DMS153 (cell line): ENCODE measurements at places on chromosomes 12 and 14.

- DNase-seq = no peak
These were observed 433.0 kb downstream of the LRIG3 start for GRCh38 chr12:58487255-58487654.

DNA sequence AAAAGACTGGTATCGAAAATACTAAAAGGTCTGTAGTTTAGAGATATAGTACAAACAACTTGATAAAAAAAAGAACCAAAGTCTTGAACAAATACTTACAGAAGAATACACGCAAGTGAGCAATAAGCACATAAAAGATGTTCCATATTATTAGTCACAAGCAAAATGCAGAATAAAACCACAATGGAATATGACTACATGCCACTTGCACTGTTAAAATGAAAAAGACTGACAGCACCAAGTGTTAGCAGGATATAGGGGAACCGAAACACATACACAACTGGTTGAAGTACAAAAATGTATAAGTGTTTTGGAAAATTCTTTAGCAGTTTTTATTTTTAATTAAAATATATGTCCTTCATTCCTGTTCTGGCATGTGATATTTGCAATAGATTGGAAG, 3.6 kb downstream of the CLEC2A start:
- DNase-seq = no peak

GRCh38 chr12:89073659-89074058, 278.6 kb downstream of the DUSP6 start:
- DNase-seq = no peak

DNA sequence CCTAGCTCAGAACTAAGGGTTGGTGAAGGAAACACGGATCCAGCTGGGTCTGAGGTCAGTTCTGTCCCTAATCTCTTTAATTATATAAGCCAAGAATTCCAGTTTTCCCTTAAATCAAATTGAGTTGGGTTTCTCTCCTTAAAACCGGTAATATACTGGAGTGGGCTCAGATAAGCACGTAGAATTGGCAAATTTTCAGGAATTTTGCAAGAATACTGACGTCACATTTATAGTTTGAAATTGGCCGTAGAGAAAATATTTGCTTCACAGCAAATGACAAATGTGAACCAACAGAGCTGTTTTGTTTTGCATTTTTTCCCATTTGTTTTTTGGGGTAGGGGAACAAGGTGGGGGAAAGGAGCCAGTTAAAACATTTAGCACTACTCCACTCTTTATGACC, 17.4 kb downstream of the C12orf50 start:
- no peak for DNase-seq

DNA sequence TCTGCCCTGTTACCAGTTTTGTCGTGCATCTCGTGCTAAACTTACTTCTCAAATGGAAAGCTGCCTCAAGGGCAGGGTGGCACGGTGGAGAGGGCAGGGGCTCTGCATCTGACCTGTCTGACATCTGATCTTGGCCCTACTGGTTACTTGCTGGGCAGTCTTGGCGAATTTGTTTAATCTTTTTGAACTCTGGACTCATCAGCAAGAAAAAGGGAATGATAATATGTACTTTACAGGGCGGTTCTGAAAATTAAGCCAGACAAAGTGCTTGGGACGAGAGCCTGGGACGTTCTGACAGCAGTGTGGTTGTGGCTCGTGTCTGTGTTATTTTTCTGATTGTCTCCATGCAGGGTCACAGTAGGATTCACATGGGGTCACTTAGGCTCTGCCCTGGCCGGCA, 659.3 kb downstream of the VRK1 start:
- no peak for DNase-seq

DNA sequence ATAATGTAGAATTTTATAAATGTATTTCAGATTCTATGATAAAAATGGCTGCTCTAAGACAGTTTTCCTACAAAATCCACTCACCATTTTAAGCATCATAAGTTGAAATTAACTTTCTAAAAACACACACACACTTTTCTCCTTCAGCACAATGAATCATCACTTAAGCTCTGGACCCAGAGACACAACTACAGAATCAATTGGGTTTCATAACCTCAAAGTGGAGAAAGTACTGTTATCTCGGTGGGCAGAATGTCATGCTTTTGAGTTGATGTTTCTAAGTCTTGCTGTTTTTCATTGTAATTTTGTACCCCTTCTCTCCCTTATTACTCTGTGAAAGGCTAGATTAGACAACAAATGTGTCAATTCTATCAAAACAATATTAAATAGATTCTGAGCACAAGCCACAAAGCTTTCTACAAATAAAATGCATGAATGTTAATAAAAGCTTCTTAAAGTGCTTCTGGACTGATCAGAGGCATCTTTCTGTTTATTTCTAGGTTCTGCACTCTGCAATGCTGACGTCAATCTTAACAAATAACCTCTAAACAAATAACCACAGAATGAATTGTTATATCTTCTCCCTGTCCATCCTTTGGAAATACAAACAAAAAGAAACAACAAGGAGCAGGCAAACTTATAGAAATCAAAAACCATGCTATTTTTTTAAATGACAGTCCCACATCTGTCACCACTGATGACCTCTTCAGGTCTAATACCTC, 8.2 kb downstream of the IPO8 start:
- DNase-seq = no peak

DNA sequence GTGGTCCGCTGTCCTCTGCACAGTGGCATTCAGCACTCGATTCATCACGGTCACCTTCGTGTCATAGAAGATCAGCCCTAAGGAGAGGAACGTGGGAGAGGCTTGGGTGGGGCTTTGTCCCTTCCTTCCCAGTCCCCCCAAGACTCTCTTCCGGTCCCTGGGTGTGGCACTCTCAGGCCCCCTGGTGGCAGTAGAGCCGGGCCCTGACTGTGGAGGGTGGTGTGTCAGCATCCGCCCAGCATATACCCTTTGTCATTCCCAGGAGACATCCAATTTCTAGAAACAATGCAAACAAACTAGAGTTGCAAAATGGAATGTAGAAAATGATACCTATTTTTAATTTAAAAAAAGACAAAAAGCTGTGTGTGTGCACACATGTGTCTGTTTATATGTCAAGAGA, 45.0 kb downstream of the TRAFD1 start:
- DNase-seq = no peak

- DNase-seq = no peak
These were observed 111.1 kb downstream of the SINHCAF start for GRCh38 chr12:31214626-31215517.

- no peak for DNase-seq
These were observed 13.6 kb downstream of the CCDC198 start for GRCh38 chr14:57480051-57480450.

GRCh38 chr14:68621400-68622365, 171.2 kb downstream of the ZFP36L1 start:
- DNase-seq = no peak

DNA sequence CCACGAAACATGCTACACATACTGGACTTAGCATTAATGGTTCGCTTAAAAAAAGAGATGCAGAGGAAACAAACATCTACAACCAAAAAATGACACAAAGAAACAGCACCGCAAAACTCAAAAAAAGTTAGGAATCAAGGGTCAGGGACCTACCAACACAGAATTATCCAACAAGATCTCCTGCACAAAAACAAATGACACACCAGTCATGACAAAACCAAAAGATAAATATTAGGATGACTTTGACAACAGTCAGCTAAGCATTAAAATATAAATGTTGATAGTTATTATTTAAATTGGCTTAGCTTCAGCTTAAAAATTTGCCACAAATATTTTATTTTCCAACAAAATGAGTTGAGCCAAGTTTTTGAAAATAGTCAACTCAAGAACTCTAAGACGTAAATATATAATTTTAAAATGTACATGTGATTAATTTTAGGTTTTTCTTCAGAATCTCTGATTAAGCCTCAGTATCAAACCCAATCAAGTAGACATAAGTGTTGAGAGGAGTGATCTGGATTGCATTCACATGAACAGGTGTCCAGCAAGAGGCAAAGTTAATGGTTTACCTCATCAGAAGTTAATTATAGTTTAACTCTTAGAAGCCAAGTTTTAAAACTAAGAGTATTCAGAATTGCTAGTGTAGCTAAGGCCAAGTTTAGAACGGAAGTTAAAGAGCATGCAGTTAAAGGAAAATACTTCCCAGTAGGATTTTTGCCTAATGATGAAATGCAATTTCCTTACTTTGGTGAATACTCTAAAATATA, 79.9 kb downstream of the HEATR5A start:
- no peak for DNase-seq

DNA sequence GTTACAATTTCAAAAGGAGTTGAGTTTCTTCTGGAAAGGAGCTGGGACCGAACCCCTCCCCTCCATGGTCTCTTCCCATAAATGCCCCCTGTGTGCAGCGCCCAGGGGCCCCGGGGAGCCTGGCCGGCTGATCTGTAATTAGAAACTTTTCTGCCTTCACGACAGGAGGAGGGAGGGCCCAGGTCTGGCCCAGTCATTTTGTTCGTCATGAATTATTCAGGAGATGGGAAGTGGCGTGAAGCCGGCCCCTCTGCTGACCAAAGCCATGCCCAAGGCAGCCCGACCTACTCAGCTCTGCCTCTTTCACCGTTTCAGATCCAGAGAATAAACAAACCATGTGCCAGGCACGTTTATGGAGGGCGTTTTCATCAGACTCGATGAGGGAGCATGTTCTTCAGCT, 33.3 kb upstream of the MSI1 start:
- DNase-seq = peak; percentile 12

- DNase-seq = no peak
These were observed 132.1 kb downstream of the SAMD4A start for GRCh38 chr14:54698966-54699530.

DNA sequence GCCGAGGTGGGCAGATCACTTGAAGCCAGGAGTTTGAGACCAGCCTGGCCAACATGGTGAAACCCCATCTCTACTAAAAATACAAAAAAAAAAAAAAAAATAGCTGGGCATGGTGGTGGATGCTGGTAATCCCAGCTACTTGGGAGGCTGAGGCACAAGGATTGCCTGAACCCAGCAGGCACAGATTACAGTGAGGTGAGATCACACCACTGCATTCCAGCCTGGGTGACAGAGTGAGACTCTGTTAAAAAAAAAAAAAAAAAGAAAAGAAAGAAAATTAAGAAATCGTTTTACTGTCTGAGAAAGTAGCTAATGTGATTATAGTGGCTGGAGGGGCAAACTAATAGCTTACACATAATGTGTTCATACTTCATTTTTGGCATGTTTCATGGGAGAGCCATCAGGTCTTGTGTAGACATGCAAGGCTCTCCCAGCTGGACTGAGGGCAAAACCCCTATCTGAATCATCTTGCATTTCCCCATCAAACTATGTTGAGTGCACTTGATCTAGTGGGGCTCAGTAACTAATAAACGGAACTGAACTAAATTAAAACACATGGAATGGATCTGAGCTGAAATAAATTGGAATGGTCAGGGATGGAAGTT, 16.2 kb downstream of the KIF21A start:
- DNase-seq = no peak

DNA sequence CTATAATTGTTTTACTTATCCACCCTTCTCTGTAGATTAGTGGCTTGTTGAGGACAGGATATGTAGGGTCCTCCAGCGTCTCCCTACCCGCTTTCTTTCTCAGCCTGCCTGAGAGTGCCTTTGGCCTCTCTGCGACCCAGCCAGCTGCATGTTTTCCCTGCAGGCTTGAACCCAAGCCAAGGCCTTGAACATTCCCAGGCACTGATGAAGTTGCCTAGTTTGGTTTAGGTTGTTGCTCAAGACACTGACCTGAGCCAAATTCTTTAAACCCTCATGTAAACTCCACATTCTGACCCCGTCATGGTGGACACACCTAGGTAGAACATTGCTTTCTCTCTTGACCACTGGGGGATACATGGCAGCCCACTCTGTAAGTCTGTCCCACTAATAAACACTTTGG, 33.4 kb upstream of the TXNRD1 start:
- no peak for DNase-seq

DNA sequence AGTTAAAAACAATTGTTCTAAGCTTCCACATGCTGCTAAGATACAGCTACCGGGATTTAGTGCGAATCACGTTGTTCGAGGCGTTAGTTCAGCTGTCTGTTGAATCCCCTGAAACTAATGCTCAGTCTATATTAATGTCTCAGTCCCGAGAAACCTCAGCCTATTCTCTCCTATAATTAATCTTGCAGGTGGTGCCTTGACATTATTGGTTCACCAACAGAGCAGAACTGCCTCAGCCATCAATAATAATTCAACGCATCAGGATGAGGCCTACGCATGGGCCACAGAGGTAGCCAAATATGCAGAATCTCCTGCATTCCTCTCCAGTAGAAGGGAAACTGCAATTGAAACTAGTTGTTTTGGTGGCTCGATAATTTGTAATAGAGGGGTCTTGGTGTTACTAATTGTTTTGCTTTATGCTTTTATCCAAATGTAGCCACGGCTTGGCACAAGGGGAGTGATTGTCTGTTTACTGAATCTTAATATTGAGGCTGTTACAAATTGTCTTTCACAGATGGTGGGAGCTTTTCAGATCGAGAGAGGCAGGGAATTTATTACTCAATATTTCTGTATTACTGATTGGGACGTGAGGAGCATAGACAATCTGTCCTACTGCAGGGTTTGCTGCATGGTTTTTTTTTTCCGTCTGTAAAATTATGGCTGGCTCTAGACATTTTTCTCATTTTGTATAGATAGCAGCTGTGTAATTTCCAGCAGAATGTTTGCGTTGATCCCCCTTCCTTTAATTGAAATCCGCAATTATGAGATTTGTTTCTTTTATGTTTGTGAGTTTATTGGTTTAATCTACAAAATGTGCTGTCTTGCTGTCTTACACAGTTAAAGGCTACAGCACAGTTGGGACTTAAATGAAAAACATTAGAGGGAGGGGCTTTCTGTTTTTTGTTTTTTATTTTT, 1036.5 kb upstream of the NOVA1 start:
- no peak for DNase-seq
